ENCODE measurements at places on chromosomes 5 and 9.

- no peak for DNase-seq
Measured at GRCh38 chr5:6435356-6435755, 13.3 kb upstream of the UBE2QL1 start.

DNA sequence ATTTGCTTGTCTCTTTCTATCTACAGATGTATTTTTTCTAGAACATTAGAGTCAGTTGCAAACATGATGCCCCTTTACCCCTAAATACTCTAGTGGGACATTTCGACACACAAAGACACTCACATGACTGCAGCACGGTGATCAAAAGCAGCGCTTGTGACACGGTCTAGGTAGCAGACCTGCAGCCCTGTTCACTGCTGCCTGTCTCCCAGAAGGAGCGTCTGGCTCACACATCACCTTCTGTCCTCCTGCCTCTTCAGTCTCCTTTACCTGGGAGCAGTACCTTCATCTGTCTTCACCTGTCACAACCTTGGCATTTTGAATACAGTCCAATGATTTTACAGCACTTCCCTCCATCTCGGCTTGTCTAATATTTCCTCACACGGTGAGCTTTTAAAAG lies 51.9 kb upstream of the SH3PXD2B start:
- no peak for DNase-seq

GRCh38 chr5:158170060-158170459 lies 311.1 kb upstream of the CLINT1 start:
- no peak for DNase-seq

DNA sequence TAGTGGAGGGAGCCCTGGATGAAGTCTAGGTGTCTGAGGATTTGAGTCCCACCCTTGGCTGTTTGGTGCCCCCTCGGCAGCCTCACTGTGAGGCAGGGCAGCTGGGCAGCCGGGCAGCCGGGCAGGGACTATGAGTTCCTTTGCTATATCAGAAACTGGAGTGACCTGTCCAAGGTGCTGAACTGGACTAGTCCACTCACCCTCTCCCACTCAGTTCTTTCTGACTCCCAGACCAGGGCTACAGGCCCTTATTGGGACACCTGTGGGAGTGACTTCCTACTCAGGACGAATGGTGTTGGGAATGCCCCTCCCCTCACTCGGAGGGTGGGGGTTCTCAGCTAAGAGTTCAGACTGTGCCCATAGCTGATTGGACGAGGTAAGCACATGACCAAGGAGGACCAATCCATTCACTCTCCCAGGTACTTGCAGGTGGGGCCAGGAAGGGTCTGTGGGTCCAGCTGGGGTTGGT lies 34.1 kb upstream of the RAPGEF1 start:
- peak; percentile 73 for DNase-seq

DNA sequence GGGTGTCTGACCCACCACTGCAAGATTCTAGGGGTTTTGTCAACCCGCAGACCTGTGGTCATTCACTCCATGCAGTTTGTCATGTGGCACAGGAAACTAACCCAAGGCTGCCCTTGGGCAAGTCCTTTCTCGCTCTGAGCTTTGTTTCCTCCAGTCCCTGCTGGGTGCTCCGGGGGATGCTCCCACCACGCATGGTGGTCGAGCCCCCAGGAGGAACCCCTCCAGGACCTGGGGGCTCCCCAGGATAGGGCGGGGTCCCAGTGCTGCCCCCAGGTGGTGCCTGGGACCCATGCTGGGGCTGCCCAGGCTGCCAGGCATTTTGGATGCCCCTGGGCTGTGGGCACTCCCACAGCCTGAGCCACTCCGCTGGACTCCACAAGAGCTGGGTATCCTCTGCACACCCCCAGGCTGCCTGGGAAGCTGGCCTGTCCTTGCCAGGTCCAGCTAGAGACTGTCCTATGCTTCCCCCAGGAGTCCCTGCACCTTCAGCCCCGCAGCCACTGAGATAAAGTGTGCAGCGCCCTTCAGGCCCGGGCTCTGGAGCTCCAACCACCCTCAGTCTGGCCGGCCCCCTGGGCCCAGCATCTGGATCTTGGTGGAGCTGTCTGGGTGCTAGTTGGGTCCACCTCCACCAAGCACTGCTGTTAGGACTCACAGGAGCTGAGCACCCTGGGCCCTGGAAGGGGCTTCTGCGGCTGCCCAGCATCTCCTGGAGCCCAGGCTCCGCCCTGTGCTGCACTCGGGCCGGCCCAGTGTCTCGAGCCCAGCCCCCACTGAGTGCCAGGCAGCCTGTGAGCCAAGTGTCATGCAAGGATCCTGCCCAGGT lies 104.3 kb downstream of the PHF2 start:
- no peak for DNase-seq

All from HuH-7.5 (cell line).